ENCODE measurements at places on chromosomes 3 and 15.

DNA sequence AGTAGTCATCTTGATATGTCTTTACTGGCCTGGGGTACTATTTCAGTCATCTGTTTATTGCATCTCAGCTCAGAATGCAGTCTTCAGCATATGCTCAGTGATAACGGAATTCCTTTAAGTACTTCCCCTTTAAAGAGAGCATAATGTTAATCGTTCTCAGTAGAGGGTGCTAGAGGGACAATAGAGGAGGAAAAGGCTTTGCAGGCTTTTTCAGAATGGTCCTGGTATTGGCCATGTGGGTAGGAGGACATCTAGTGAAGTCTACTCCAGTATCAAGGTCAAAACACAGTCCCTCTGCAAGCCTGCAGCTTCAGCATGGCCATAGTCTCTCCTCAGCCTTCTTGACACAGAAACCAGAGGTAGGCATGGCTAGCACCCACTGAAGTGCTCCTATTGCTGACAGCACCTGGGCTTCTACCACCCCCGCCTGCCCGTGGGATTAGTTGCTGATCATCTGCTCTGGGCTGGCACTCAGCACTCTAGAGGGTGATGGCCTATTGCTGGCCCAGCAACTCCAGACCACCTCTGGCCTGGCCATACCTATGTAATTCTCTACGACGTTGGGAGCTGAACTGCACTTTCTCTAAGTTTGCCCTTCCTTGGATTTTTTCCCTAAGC lies 65.4 kb downstream of the KCNH8 start:
- peak; percentile 28 for DNase-seq

GRCh38 chr3:115518100-115518852 lies 105.0 kb upstream of the GAP43 start:
- peak; percentile 26 for DNase-seq

- peak; percentile 4 for DNase-seq
These were observed 181.5 kb upstream of the ICE2 start for GRCh38 chr15:60660290-60661051.

GRCh38 chr3:120796976-120797375 lies 54.4 kb downstream of the GTF2E1 start:
- no peak for DNase-seq

- DNase-seq, result no peak
These were observed 56.1 kb downstream of the SYN2 start for GRCh38 chr3:12060139-12060845.

- no peak for DNase-seq
These were observed 8.7 kb downstream of the DLG1 start for GRCh38 chr3:197289726-197290125.

DNA sequence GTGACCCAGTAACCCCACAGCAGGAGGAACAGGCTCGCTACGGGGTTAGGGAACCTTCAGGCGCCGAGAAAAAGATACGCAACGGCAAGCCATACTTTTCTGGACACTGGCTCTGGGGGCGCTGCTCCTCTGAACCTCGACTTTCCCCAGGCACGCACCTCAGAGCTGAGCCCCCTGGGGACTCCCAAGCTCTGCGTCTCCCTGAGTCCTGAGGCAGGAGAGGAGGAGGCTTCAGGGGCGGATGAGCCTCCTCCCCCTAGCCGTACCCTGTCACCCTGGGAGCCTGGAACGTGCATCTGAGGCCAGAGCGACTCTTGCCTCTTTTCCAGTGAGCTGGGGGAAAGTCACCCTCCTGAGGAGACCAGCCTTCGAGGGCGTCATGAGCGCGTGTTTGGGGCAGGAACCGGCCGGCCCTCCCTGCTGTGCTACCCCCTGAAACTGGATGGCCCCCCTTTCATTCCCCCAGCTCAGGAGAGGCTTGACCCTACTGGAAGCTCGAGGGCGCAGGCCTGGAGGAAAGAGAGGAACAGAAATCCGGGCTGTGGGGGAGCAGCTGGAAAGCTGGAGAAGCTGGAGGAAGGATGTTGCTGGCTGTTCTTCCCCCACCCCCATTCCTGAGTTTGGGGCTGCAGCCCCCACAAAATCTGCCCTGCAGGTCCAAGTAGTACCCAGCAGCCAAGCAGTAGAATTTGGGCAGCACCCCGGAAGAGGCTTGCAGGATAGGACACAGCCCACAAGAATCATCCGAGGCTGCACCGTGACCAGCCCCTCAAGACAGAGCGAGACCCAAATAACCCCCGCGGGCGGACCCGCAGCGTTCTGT lies 25.1 kb upstream of the POLG start:
- no peak for DNase-seq

DNA sequence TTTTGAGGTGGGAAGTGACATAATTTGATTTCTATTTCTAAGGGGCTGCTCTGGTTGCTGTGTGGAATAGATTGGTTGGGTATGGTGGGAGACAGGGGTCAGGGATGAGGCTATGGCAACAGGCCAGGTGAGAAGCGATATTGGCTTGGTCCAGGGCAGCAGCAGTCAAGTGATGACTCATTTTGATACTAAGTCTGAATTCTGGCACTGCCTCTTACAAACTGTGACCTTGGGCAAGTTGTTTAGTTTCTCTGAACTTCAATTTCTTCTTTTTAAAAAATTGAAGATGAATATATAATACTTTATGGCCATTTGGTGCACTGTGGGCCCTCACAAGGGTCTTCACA lies 40.4 kb upstream of the CLSTN2 start:
- peak; percentile 3 for DNase-seq

DNA sequence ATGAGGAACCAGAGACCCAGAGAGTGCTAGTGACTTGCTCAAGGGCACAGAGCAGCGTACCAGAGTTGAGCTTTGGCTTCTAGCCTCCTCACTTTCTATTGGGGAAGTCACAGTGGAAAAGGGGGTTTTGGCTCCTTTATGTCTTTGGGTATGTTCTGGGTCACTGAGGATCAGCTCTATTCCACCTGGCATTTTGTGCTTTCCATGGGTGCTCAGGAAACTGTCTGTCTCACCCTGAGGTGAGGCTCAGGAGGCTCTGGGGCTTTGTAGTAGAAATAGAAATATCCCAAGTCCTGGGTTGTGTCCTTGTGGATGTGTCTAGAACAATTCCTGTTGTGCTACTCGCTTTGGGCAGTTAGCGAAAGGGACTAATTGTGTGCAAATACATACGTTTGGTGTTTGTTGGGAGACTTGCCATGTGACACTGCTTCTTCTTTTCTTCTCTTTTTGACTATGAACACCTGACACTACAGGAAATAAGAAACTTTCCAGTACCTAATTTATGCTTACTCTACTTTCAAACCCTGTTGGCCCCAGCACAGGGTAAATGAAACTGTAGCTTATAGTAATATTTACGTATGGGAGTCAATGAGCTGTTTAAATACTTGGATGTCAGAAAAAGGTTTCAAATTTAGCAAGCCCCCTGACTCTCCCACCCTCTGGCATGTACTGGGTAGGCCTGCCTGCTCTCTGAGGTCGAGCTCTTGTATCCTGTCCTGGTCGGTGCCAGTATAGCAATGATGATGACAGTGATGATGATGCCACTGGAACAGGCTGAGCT lies 35.6 kb downstream of the SMAD3 start:
- no peak for DNase-seq

GRCh38 chr15:69161079-69161877 lies 843 bp downstream of the GLCE start:
- DNase-seq, result peak; percentile 34

DNA sequence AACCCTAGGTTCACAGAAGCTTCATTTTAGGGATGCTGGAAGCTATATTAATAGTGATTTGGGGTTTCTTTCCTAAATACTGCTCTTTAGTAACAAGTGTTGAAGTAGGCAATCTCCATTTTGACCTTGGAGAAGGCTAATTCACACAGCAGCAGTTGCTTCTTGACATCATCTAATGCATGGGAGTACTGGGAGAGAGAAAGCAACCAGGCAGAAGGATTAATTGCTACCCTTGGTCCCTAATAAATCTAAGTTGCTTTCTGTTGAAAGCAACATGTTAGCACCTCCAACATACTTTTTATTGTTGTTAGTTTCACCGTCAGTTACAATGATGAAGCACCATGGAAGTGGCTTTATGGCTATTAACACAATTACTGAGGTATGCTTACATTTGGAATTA lies 96.2 kb downstream of the ADAMTS9 start:
- DNase-seq, result no peak

- no peak for DNase-seq
These were observed 104.4 kb downstream of the RBMS3 start for GRCh38 chr3:29385046-29385830.

DNA sequence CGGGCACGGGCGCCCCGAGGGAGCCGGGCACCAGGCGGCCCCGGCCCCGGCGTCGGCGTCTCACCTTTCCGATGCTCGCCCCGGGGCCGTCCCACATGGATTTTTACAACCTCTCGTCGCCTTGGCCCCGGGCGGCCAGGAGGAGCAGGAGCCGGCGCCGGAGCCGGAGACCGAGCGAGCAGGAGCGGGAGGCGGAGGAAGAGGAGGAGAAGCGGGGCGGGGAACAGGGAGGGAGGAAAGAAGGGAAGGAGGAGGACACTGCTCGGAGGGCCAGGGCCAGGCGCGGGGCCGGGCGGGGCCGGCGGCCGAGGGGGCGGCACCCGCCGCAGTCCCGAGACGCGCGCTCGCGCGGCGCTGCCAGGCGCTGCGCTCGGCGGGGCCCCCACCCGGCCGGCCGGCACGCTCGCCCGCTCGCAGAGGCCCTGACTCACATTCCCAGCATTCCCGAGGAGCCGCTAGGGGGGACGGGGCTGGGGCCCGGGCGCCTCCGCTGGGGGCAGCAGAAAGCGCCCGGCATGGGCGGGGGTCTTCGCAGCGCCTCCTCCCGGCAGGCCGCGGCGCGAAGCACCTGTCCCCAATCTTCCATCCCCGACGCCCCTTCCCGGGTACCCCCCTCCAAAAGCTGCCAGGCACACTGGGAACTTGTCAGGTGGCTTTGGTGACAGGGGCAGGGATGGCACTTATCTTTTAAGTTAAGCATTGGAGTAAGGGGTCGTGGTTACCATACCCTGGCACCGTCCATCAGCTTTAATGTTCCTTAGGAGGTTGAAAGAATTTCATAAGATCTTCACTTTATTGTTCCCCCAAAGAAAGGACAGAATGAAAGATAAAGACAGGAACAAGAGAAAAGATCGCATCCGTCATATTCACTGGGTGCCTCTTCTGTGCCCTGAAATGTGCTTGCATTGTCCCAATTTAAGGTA lies at the start of gene ERC2:
Gene ERC2 (minus strand): TSS at position 284 of the 923 bp plus-strand sequence.
- peak; percentile 77 for DNase-seq

DNA sequence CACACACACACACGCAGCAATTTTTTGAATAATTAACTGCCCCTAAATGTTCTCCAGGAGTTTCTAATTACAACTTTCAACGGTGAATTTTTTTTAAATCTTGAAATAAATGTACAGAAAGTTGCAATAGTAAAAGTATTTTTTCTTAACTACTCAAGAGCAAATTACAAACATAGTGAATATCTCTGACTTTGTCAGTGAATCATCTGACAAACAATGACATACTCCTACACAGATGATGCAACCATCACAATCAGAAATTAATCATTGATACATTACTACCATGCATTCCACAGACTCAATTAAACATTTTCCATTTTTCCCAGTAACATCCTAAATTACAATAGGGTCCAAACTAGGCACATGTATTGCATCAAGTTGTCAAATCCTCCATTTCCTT lies 597.3 kb downstream of the NAALADL2 start:
- DNase-seq, result no peak

DNA sequence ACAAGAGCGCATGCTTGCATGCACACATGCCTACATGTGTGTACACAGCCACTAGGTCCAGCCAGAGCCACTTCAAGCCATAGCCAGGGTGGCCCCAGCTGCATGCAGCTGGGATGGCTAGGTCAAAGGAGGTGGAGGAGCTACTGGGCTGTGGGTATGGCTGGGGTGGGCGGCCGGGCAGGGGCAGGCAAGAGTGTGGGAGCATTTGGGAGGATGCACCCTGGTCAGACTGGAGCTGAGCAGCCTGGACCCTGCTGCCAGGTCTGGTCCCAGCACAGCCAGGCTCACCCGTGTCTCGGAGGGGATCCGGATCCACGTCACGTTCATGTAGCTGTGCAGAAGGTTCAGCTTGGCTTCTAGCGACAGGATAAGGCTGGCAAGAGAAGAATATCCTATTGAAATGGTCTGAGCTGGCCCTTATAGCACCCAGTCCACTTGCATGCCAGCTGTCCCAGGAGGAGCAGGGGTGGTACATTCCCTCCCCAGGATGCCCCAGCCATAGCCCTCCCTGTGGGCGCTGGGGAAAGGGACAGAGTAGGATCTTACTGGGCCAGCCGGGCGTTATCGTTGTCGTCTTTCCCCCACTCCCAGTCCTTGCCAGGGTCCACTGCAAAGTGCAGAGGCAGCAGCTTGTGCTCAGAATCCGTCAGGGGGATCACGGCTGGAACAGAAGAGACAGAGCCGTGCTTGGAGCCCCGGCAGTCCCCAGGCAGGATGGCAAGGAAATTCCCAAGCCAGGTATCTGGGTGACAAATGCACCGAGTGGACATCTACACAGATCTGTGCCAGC lies 160.5 kb downstream of the KLF13 start:
- DNase-seq, result no peak

DNA sequence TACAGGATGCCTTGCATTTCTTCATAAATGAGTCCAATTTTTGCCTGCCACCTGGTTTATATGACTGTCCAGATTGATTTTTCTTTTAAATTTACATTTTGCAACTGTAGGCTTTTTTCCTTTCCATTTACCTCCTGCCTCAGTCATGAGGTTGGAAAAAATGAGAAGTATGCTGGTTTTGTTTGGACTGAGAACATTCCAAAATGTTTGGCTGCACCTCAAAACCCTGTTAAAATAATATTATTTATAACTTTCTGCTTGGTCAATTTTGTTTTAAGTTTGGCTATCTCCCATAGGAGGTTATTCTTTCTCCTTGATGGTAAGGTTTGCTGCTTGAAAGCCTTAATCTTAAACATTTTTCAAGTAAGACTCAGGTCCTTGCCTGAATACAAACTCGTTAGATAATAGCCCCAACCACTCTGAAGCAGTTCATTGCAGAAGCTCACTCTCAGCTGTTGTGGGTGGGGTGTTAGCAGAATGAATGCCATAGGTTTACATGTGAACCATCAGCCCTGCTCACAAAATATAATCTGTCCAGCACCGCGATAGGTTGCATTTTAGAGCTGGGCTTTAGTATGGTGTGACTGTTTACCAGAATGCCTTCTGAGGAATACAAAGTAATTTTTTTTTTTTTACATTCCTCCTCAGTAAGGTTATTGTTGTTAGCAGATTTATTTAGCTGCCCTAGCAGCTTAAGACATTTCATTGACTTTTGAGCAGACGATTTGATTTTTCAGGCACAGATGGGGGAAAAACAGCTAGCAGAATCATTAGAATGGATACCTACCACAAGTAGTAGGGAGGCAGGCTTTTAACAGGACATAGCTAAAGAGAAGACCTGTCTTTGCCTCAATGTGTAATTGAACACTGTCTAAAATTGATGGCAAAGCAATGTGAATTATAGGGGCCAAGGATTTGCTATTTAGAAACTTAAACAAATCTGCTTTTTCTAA lies 630.8 kb upstream of the KCNMB2 start:
- no peak for DNase-seq

- no peak for DNase-seq
These were observed 333.1 kb upstream of the RBMS3 start for GRCh38 chr3:28947751-28948150.

GRCh38 chr15:81111018-81111417 lies 23.1 kb upstream of the CFAP161 start:
- no peak for DNase-seq
